ENCODE measurements at places on chromosomes 1 and 21.

DNA sequence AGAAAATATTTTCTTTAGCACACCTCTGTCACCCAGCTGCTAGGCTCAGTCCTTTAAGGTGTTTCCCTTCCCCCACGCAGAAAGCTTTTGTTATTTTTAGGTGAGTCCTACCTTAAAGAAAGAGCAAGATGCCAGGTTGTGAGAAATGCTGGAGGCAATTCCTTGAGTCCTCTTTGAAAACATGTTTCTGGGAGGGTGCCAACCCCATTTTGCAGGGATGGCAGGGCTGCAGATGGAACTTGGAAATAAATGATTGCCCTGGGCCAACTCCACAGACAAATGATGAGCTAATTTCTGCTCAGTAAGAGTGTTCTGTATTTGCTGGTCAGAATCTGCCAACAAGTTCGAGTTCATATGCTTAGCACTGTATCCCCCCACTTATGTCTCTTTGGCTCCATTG, 119.2 kb upstream of the RAB3GAP2 start:
- no peak for DNase-seq

- no peak for DNase-seq
These were observed 92.0 kb upstream of the KIF26B start for GRCh38 chr1:245062741-245063305.

DNA sequence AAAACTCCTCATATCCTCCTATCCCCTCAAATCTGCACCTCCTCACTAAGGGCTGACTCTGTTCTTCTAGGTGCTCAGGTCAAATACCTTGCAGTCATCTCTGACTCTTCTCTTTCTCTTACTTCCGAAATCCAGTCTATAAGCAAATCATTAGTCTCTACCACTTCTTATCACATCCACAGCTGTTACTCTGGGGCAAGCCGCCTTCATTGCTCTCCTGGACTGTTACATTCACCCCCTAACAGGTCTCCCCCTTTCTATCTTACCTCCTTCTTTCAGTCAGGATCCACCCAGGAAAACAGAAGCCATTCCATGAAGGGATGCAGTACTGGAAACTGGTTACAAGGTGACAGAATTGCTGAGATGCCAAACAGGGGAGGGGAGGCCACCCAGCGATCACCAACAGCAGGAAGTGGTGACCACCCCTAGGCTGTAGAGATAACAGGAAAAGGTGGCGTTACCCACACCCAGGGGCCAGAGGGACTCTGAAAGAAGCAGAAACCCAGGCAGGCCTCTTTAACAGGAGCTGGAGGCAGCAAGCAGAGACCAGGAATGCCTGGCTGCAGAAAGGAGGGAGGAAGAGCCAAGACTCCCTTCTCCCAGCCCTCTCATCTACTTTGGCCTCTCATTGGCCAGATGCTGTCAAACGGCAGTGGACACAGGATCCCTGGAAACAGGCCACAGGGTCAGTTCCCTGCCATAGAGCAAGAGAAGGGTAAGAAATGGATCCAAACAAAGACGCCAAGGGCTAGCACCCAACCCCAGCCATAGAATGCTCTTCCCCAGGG, 55.5 kb upstream of the FOXO6 start:
- DNase-seq = no peak

DNA sequence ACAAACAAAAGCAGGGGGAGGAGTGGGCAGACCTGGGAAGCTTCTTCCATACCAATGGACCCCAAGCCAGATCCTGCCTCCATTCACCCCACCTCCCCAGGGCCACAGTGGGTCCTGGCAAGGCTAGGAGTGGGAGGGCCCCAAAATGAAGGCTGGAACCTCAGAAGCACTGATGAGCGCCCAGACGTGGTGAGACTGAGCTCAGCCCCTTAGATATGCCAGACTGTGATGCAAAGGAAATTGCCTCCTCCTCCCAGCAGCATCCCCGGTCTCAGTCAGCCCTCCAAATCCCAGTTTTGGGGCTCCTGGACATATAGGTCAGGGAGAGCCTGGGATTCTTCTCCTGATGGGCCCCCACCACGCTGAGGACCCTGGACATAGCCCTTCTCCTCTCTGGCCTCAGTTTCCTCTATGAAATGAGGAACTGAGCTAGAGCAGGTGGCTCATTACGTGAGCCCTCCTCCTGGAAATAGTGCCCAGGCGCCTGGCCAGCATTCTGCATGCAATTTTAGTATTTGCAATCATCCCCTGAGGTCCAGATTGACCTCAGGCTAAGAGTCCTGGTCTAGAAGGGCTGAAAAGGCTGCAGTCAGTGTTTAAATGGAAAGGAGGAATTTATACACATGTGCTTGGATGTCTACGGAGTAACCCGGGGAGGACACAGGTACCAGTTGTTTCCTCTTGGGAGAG, 33.5 kb downstream of the RHBG start:
- no peak for DNase-seq

GRCh38 chr1:212612041-212612961, 3.7 kb downstream of the ATF3 start:
- no peak for DNase-seq
